ENCODE measurements at places on chromosomes 6 and 20.

DNA sequence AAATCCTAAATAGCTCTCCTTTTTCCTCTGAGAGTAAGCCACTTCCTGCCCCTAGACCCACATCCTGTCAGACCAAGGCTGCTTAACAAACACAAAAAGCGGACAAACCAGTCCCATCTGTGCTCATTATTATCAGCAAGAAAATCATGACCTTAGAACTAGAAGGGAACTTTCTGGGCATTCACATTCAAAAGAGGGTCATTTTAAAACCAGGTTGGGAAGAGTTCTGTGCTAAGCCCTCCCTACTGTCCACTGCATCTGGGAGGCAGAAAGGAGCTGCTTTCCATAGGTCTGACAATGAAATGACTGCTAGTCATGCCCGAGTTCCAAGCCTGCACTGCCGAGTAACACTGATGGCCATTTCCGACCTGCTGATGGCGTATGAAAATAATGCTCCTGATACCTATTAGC, 15.4 kb downstream of the EZR start:
- DNase-seq, result no peak

DNA sequence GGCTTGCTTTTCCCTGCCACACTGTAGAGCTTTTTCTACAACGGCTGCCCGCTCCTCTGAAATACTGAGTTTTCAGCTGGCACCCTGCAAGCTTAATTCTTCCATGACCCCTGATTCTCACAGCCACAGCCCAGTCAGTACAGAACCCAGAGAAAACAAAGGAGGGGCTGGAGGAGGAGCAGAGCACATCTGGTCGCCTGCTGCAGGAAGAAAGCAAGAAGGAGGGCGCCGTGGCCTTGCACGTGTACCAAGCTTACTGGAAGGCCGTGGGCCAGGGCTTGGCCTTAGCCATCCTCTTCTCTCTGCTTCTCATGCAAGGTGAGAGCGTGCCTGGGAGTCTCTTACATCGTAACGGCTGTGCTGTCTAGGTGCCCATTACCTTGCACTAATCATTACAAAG, 11.3 kb downstream of the DLK2 start:
- DNase-seq, result no peak

GRCh38 chr20:13037727-13038126, 29.0 kb downstream of the SPTLC3 start:
- no peak for DNase-seq

DNA sequence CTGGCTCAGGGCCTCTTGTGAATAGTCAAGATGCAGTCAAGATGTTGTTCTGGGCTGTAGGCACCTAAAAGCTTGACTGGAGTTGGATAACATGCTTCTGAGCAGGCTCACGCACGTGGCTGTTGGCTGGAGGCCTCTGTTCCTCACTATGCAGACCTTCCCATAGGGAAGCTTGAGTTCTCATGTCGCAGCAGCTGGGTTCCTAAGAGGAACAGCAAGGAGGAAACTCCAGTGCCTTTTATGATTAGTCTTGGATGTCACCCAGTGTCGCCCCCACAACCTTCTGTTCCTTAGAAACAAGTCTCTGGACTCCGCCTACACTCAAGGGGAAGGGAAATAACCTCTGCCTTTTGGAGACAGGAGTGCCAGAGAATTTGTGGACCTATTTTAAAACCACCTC, 210.7 kb downstream of the BCAS1 start:
- no peak for DNase-seq

GRCh38 chr6:137496909-137497720, 2.9 kb upstream of the OLIG3 start:
- no peak for DNase-seq

DNA sequence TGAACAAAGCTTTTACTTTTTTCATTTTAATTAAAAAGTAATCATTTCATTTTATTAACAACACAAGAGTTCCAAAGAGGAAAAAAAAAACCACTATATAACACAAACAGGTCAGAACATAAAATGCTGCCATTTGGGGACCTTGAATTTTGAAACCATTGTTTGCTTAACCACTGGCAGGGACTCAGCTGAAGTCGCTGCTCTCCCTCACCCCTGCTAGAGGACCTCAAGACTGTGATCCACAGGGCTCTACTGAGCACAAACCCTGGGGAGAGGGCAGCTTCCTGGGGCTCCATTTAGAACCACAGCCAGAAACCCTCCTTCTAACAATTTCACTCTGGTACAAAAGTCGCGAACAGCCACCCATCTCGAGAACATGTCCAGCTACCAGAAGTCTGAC, 28.8 kb downstream of the NCOA5 start:
- no peak for DNase-seq

DNA sequence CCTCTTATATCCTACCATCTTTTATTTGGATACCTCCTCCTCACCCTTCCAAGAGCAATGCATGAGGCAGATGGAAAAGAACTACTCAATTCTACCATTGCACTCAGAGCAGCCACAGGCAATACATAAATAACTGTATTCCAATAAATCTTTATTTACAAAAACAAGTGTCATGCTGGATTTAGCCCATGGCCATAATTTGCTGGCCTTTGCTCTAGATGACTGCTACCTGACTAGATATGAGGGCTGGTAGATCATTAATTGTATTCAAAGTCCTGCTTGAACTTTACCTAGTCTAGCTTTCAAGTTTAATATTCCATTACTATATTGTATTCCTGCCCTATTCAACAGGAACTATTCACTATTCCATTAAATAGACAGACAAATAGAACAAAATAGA, 37.1 kb downstream of the AFG1L start:
- no peak for DNase-seq

DNA sequence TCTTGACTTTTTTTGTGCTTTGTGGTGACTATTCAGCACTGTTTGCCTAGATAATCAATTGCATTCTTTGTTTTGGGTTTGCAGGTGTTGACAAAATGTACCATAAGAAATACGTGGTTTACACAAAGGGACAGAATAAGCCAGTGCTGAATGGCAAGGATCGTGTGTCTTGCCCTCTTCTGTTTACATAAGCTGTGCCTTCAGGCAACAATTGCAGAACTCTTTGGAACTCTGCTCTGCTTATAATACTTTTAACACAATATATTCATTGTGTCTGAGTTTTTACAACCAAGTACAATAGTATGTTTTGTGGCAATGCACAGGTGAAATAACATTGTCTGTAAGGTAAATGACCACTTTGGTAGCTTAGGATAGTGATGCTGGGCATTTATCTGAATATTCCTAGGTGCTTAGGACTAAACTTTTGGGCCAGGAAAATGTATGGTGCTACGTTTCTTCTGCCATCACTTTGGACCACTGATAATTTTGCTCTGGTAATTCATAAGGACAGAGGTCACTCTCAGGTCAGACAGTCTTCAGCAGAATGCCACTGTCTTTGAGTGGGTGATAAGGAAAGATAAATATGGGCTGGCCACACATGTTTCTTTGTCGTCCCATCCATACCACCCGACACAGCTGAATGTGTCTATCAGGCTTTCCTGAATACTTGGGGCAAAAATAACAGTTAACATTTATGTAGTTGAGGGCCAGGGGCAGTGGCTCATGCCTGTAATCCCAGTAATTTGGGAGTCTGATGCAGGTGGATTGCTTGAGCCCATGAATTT, 344.6 kb upstream of the IMPG1 start:
- no peak for DNase-seq

- no peak for DNase-seq
These were observed 258.1 kb downstream of the TAF4 start for GRCh38 chr20:61807471-61808160.

- no peak for DNase-seq
These were observed 399.5 kb downstream of the TFAP2B start for GRCh38 chr6:51218181-51218580.

DNA sequence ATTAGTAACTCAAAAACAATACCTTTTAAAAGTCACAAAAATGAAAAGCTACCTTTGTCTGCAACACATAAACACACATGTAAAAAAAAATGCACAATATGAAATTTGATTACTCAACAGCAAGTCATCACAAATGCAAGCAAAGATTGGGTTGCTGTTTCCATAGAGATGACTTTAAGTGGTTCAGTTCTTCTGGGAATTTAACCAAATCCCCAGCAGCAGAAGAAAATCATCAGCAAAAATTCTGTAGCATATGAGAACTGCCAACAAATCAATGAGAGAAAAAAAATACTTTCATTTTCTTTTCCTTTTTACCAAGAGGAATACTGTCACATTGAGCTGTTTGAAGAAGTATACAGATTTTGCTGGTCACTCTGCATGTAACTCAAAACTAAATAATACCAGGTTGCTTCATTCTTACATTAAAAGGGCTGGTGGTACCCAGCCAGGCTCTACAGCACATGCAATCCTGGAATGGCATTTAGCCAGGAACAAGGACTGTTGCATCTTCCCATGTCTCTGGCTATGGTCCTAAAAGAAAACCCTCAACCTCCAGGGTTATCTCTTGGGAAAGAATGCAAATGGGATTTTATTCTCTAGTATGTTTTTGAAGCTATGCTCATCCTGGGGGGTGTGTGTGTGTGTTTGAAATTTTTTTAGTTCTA, 158.3 kb downstream of the OPRM1 start:
- no peak for DNase-seq

GRCh38 chr6:18446771-18447170, 59.6 kb downstream of the RNF144B start:
- DNase-seq, result no peak

- DNase-seq, result no peak
These were observed 116.7 kb upstream of the FRMD1 start for GRCh38 chr6:168195712-168196111.

All from activated CD4-positive, CD25-positive, alpha-beta regulatory T cell treated with anti-CD3 and anti-CD28 coated beads, Interleukin-2, amount 50 U/mL, for 72 hours (primary cell).